Femur (tissue), 1 donor: ENCODE measurements at places on chromosomes 7 and 10.

DNA sequence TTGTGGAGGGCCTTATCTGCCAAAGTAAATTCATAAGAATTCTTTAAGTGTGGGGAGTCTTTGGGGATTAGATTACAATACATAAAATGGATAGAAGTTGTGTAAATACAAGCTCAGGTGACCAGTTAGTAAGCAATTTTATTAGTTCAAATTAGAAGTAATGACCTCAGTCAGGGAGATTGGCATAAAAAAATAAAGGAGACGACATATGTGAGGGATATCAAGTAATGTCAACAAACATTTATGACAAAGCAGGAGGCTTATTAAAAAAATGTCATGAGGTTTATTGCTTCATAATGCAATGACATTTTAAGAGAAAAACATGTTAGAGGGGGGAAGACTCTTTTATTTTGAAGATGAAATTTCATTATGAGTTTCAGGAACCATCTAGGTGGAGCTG is 1137.0 kb upstream of the PHF14 start:
- DNase-seq: no peak

- no peak for DNase-seq
Measured at GRCh38 chr10:100014071-100014762, 4.5 kb upstream of the DNMBP start.

GRCh38 chr10:71075759-71076472 is 136.5 kb upstream of the UNC5B start:
- peak; percentile 5 for DNase-seq

GRCh38 chr7:28292834-28293526 is 112.4 kb upstream of the JAZF1 start:
- no peak for DNase-seq

GRCh38 chr7:120064565-120064964 is 208.4 kb upstream of the KCND2 start:
- DNase-seq: no peak

DNA sequence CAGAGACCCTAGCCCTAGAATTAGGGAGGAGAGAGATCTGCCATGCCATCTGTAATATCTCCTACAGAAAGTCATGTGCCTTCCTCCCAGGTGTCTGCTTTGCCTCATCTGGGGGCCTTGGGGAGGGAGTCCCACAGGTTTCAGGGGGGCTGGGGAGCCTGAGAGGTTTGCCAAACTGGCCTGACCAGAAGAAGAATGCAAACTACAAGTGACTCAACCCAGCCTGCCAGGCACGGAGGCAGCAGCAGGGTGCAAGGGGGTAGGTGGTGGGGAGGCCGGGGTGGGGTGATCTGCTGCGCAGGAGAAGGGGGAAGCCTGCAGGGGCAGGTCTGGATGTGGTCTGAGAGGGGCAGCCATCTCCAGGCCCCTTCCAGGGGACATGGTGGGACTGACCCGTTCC is 9.6 kb upstream of the TRIM8 start:
- no peak for DNase-seq

DNA sequence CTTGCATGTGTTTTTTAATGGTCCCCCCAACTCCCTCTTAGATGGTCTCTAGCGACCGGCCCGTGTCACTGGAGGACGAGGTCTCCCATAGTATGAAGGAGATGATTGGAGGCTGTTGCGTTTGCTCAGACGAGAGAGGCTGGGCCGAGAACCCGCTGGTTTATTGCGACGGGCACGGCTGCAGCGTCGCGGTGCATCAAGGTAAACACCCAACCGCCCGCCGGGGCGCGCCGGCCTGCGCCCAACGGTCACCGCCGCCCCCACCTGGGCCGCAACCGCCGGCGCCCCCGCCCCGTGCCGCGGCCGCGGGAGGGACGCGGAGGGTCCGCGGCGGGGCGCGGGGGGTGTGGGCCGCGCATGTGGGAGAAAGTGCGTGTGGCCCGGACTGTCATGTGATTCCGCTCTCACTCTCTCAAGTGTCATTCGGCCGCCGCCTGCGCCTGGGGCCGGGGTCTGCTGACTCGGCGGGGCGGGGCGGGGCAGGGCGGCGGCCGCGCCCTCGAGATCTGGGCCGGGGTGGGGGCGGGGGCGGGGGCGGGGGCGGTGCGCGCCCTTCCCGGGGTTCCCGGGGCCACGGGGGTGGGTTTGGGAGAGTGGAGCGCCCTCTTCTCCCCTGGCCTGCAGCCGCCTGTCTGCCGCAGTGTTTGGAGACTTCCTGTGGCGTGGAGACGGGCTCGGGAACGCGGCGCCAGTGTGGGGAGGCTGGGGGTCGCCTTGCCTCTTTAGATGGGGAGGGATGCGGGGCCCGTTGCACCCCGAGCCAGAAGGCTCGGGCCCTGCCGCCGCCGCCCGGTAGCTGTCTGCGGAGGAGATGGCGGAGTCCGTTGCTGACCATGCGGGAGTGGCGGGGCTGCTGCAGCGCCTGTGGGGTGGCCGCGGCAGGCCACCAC is 817 bp downstream of the MLLT10 start:
- peak; percentile 71 for DNase-seq

GRCh38 chr7:124275411-124275810 is 242.5 kb upstream of the TMEM229A start:
- no peak for DNase-seq

GRCh38 chr10:89073719-89074118 is 83.1 kb downstream of the FAS start:
- no peak for DNase-seq

DNA sequence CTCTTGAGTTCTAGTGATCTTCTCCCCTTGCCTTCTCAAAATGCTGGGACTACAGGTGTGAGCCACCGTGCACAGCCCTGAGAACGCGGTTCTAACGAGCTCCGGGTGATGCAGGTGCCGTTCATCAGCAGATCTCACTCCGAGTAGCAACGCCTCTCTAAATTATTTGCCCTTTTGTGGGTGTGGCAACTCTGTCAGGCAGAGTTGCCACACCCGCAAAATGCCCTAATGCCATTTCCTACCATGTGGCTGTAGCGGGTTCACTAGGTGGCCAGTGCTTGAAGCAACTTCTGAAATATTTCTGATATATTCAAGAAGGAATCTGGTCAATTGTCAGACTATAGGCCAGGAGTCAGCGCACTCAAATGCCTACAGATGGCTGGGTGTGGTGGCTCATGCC is 62.9 kb upstream of the NMT2 start:
- DNase-seq: no peak

- no peak for DNase-seq
Measured at GRCh38 chr7:28316489-28316888, 95.8 kb upstream of the CREB5 start.

DNA sequence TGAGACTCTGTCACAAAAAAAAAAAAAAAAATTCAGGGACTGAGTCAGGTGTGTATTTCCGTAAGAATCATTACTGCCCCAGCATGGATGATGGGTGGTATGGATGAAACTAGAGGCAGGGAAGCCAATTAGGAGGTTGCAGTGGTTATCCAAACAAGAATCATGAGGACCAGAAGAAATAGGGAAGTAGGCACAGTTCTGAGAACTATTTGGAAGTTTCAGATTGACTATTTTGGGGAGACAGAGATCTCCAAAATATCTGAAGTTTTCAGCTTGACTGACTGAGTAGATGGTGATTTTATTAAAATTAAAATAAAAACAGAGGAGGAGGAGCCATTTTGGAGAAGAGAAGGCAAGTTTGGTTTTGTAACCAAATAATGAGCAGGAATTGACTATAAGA is 119.4 kb upstream of the NRBF2 start:
- no peak for DNase-seq

DNA sequence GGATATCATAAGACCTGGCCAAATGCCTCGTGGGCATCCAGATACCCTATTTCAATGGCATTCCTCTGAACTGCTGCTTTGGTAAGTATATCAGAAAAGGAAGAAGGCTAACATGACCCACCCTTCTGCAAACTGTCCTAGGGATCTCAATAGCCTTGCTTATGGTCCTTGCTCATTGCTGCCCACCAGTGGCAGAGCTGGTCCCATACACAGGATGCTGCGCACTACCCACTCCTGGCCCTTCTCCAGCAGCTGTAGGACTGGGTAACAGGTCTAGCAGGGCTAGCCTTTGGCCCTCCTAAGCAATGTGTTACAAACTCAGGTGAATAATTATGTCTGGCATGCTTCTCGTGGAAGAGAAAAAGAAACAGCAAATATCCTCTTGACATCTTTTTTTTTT is 72.5 kb downstream of the C10orf90 start:
- no peak for DNase-seq

- DNase-seq: no peak
Measured at GRCh38 chr7:34850681-34851080, 186.6 kb downstream of the DPY19L1 start.

DNA sequence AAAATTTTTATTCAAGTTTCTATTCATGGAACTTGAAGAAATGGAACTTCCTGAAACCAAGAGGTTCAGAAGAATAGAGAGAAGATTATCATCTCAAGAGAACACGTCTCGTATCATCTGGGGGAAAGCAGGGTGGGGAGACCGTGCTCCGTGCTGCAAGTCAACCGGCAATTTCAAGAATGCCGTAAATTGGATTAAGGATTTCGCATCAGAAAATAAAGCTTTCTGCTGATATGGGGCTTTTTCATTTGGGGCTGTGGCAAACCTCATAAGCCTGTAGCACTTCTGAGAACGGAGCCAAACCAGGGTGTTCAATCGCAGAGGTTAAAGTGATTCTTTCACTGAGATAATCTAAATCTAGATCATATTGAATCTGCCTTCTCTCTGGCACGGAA is 150.1 kb upstream of the NPS start:
- DNase-seq: no peak

DNA sequence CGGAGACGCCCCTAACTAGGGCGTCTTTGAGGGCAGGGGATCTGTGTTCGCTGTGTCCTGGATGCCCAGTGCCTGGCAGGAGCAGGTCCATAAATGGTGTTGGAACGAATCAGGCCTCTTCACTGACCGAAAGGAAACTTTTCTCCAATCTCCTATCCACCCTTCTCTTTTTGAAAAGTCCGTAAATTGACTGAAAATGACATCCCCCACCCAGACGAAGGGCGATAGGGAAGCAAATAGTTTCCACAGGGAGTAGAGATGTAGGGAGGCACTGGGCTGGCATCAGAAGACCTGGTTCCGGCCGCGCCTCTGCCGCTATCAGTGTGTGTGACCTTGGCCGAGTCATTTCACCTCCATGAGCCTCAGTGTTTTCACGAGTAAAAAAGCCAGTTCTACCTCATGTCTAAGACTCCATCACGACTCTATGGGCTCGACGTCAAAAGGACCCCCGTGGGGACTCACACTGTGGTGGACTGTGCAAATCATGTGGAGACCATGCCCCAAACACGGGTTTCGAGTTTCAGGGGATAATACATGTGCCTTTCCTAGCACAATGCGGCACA is 497 bp upstream of the RAB11FIP2 start:
- DNase-seq: peak; percentile 26

DNA sequence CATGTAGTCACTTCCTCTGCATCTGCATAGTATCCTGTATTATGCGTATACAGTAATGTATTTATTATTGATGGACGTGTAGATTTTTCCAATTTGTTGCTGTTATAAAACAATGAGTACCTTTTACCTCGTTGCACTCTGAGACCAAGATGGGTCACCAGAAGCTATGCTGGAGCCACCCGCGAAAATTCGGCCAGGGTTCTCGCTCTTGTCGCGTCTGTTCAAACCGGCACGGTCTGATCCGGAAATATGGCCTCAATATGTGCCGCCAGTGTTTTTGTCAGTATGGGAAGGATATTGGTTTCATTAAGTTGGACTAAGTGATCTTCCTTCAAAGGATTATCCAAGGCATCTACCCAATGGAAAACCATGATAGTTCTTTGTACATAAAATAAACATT is 1.0 kb downstream of the PSMC2 start:
- no peak for DNase-seq

- DNase-seq: no peak
Measured at GRCh38 chr10:90418869-90419652, 438.8 kb downstream of the HTR7 start.

DNA sequence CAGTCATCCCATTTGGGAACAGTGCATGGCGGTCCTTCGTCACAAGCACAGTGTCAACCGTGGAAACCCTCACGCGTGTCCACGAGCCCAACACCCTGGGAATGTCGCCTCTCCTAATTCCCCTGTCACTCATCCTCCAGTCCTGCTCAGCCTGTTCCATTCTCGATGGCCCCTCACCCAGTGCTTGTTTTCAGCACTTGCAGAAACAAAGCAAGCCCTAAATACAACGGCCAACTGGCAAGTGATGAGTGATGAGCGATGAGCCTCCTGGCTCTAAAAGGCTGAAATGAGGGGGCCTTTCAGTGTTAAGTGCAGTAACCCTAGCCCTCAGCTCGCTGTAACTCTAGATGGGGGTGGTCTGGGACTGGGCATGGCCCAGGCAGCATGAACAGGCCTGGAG is 22.6 kb downstream of the NKX2-3 start:
- no peak for DNase-seq

GRCh38 chr10:59362144-59362958 is at the start of gene FAM13C:
FAM13C (minus strand) TSS chr10:59362549; CDS start chr10:59362460, 89 bp downstream.
- peak; percentile 78 for DNase-seq

GRCh38 chr10:78811174-78811573 is 257.6 kb upstream of the ZMIZ1 start:
- DNase-seq: no peak

DNA sequence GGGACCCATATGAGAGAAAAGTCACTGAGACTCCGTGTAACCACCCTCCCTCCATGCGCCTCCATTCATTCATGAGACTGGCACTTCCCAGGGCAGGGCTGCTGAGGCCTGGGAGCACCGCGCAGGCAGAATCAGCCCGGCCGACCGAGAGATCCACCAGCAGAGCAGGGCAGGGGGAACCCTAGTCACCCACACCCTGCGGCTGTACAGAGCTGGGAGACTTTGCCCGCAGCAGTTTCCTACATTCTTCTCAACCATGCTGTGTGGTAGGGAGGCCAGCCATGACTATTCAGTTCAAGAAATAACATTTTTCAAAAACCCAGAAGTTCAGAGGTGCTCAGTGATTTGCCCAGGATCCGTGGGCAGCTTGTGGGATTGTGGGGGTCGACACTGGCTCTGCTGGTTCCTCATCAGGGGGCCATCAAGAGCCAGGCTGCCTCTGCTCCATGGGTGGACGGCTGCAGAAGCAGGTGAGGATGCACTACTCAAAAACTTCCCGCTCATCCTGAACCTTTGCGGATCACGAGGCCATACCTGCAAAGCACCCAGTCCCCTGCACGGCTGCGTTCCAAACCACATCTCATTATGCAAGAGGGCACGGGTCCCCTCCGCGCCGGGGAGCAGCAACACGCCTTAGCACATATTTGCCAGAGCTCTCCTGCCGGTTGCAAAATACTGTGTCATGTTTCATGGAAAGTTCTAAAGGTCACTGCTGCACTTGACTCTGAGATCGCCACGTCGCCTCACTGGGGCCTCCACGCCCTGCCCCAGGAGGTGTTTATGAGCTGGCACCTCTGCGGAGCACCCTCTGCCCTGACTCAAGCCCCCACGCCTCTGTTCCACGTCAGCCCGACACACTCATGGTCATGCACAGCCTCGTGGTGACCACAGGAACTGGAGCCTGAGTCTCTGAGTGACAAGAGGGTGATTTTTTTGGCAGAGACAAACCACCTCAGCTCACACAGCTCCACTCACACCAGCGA is 132.0 kb downstream of the PRKAG2 start:
- peak; percentile 73 for DNase-seq

DNA sequence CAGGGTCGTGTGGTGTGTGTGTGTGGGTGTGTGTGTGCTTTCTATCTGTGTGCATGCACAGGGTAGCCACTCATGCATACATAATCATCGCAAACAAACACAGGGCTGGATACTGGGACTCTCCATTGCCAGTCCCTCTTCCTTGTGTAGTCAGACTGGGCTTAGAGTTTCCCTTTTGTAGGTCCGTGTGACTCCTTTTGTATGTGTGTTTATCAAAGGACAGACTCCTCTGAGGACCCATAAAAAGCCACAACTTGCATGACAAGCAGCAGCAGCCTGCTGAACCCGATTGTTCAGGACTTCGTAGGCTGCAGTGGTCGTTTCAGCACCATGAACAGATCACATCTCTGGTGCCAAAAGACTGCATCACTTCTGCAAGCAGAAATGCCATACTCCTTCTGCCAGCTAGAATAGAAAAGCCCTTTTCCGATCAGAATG is 895 bp downstream of the VSTM2A start:
- DNase-seq: peak; percentile 38
